ENCODE measurements at places on chromosomes 16 and 17.

DNA sequence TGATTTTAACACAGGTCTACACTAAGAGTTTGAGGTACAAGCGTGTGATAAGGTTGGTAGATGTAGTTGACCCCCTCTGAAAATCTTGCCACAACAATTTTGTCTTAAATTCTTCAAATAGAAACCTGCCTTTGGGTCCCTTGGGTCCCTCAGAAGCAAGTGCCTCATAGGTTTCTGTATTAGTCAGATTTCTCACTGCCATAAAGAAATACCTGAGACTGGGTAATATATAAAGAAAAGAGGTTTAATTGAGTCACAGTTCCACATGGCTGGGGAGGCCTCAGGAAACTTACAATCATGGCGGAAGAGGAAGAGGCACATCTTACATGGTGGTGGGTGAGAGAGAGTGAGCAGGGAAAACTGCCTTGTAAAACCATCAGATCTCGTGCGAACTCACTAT lies 301.2 kb downstream of the MAP2K6 start:
- no peak for DNase-seq

- no peak for DNase-seq
Measured at GRCh38 chr17:13788385-13788784, 186.7 kb upstream of the HS3ST3A1 start.

DNA sequence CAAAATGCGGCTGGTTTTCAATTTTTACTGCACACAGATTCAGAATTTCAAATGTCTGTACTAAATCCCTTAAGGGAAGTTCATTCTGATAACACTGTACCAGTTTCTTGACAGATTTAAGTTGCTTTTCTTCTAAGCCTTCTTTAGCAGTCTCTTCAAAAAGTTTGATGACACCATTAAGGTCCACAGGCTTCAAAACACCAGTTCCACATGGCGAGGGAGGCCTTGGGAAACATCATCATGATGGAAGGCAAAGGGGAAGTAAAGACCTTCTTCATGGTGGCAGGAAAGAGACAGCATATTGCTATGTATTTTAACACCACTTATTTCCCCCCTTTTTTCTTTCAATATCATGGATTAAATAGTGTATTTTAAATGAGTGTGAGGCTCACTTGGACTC lies 24.5 kb downstream of the NLRC5 start:
- no peak for DNase-seq

DNA sequence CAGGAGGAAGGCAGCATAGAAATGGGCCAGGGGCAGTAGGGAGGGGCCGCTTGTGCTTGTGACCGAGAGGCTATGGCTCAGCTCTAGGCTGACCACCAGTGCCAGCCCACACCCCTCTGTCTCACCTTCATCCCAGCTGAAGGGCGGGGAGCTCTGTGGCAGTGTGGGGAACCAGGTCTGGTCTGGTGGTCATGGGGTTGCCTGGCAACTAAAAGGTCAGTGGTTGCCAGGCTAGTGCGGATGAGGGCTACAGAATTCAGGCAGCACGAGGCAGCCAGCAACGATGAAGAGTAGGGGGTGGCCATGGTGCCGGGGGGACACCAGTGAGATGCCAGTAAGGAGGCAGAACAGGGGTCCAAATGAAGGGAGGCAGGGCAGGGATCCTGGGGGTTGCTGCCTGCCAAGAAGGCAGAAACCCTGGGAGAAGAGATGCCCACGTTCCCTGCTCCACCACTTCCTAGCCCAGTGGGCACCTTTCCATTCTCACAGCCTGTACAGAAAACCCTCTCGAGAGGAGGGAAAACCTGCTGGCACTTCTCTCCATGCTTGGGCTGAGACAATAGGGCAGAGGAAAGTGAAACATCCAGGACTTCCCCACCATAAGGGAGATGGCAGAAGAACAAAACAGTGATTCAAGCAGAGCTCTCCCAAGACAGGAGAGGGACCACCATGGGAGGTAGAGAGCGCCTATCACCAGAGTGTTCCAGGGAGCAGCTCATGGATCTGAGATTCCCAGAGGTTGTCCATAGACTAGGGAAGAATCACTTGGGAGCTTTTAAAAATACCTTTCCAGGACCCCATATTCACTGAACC lies 39.7 kb downstream of the SRCIN1 start:
- DNase-seq: no peak

GRCh38 chr17:21467739-21468490 lies 91.8 kb downstream of the KCNJ12 start:
- no peak for DNase-seq

DNA sequence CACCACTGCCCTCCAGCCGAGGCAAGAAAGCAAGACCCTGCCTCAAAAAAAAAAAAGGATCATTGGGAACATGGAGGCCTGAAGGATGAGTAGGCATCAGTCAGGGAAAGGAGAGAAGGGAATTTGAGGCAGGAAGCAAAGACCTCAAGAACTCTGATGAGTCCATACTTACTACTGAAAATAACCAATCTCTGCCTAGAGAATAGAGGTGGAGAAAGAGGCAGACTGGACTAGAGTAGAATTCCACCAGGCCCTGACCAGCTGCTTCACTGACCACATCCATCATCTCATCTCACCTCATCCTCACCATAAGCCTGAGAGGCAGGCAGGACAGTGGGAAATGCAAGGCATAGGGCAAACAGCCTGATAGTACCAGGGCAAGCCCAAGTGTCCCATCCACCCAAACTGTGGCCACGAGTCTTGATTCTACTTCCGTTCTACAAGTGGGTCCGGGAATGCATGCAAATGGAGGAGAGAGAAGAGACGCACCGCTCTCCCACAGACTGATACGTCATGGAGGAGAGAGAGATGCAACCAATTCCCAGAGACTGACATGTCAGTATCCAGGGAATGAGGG lies 17.1 kb downstream of the ANKRD11 start:
- no peak for DNase-seq

- DNase-seq: no peak
Measured at GRCh38 chr17:74780443-74781238, 4.5 kb upstream of the NAT9 start.

DNA sequence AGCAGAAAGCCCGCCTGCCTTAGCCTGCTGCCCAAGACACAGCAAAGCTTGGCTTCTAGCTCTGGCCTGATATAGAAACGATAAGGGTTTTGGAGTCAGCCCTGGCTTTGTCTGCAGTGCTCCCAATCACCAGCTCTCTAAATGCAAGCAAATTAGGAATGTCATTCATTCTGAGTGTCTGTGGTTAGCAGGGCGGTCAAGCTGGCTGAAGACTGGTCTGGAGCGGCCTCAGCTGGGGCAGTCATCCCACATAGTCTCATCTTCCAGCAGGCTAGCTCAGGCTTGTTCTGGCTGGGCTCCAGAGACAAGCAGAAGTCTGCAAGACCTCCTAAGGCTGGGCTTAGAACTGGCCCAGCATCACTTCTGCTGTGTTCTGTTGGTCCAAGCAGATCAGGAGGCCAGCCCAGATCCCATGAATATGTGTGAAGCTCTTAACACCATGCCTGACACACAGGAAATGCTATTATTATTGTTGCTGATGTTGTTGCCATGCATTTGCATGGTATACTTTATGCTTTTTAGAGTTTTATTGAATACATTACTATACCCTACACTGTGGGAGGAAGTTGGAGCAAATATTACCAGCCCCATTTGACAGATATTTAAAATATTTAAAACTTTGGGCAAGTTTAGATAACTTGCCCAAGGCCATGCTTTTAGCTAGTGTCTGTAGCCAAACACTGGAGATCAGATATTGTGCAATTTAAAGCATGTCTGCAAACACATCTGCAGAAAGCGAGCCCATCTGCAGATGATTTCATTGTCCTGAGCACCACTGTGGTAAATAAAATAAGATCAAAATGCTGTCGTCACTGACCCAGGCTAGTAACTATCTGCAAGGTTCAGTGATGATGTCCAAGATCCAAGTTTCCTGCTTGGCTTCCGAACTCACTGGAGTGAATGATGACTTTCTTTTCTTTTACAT lies 24.8 kb downstream of the TMC7 start:
- DNase-seq: no peak

DNA sequence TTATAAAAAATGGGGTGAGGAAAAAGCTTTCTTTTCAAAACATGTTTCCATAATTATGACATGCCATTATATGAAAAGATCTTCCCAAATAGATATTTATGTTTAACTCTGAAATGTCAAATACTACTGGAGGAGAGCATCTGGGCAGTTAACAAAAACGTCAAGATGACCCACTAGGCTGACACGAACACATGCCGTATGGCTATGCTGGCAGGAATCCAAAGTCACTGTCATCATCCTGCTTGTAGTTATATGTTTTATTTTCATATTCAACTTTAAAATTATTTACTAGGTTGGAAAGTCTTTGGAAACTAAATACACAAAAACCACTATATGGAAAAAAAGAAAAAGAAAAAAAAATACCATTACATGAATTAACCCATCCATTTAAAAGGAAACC lies 27.3 kb downstream of the ANKFY1 start:
- no peak for DNase-seq

GRCh38 chr17:42679492-42680330 lies 1.9 kb downstream of the CCR10 start:
- DNase-seq: no peak

Data from HS-27A (cell line).